Activated CD8-positive, alpha-beta memory T cell treated with anti-CD3 and anti-CD28 coated beads for 24 hours (primary cell): ENCODE measurements at places on chromosomes 7 and 10.

- no peak for DNase-seq
These were observed 791.7 kb downstream of the REEP3 start for GRCh38 chr10:64312876-64313275.

DNA sequence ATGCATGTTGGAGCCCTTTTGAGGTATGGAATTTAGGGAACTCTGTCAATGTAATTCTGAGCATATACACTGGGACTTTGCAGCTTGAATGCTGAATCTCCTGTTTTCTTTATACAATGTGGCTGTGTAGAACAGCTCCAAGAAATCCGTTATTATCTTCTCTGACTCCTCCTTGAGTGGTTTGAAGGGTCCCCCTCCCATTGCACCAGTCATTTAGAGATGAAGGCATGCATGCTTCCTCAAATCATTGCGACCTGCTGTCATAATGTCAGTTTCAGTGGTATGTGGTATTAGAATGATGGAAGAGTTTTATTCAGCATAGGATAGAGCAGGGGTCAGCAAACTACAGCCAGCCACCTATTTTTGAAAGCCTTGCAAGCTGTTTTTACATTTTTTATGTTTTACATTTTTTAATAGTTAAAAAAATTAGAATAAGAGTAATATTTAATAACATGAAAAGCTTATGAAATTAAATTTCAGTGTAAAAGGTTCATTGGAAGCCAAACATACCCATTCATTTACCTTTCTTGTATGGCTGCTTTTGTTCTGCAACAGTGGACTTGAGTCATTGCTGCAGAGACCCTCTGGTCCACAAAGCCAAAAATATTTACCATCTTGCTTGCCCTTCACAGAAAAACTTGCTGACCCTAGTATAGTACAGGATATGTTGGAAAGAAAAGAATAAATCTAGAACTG, 8.1 kb downstream of the STK17A start:
- no peak for DNase-seq

DNA sequence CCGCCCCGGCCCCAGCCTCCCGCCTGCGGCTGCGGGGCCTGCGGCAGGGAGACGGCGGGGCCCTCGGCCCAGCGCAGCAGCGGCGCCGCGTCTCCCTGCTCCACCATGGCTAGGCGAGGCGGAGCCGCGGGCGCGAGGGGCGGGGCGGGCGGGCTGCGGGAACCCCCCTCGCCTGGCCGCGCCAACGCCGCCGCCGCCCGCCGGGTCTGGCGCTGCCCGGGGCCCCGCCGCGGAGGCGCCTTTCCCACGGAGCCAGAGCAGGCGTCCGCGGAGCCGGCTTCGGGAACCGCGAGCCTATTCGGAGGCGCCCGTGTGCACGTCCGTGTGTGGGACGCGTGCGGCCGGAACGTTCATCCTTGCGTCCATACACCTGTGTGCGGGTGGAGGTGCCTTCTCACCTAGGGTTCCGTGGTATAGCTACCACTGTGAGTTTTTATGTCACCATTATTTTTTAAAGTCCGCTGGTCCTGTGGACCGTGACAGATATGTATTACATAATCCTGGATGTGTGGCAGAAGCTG, at the start of gene DENND11:
TSS of gene DENND11 (minus strand) at position 120 of the 521 bp plus-strand sequence. CDS start at position 107, 13 bp downstream.
- peak; percentile 79 for DNase-seq

DNA sequence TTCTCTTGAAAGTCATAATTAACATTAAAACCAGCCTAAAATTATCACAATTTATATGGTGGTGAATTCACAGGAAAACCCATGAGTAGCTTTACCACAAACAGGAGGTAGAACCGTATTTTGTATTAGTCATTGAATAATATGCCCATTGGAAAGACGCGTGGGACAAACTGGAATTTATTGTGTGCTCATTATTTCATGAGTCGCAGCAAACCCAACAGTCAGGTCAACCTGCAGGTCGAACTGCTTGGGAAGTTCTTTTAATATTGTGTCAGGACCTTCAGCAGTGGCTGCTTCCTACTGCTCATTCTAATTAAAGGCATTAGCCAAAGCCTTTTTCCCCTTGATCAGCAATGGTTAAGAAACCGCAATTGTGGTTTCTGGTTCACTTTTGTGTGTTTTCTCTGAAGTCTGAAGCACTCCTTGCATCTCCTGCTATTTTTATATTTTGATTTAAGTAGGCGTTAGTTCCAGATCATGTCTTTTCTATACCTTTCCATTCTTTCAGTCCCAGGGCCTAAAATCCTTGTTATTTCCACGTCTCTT, 100.1 kb downstream of the RAB11FIP2 start:
- DNase-seq: no peak

GRCh38 chr10:52811776-52812175, 39.2 kb upstream of the MBL2 start:
- DNase-seq: no peak

DNA sequence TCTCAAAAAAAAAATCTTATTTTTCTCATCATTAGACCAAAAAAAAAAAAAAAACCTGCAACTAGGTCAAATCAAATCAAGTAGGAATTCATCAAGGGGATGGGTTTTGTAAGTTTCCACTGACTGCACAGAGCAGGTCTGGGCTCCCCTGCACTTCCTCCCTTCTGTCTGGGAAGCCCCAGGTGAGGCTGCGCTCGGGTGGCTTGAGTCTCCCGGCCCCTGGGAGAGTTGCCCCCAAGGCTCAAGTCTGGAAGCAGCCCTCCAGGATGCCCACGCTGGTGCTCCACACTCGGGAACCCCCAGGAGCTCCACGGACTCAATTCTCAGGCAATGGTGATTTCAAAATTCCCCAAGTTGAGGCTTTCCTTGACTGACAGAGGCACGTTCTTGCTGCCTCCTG, 41.7 kb upstream of the RBM33 start:
- no peak for DNase-seq

GRCh38 chr7:48875045-48875916, 49.1 kb upstream of the CDC14C start:
- no peak for DNase-seq

DNA sequence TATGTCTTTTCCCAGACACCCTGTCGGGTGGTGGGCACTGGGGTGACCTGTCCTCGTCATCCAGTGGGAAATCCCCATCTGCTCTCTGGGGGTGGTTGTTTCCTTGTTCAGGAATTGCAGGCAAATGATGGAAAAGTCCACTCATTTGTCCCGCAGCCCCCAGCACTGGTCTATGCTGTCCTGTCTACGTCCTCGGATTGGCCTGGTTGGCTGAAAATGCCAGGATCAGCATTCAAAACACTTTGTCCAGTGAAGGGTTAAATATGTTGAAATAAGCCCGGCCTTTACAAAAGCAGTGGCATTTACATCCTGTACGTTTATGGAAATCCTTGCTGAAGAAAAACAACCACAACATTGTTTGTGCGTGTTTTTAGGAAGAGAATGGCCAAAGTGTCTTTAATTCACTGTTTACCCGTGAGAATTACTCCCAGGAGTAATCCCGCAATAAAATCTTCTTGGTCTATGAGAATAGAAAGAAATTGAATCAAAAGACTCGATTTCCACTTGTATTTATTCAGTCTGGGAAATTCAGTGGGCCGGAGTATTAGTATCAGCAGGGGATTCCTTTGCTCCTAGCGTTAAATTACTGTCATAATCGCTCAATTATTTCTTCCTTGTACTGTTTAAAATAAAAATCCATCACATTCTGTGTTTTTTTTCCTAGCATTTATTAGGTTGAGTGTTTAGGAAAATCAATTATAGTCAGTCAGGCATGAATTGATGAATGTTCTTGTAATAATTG, 116.8 kb upstream of the SH2B2 start:
- DNase-seq: no peak

DNA sequence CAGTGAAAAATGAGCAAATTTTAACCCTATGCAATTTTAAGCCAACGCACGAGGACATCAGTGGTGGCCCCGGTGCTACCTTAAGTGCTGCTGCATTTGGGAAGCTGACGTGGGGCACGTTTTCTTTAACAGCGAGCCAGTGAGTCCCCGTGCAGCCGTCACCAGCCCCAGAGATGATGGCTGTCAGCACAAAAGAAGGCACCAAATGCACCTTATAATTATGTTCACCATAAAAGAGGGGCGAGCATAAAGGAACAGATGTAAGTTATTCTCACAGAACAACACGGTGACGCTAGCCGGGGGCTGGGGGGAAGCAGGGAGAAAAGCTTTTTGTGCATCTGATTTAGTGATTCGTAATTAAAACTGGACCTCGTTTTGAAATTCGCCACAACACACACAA, 260.1 kb downstream of the DNAJB6 start:
- no peak for DNase-seq

DNA sequence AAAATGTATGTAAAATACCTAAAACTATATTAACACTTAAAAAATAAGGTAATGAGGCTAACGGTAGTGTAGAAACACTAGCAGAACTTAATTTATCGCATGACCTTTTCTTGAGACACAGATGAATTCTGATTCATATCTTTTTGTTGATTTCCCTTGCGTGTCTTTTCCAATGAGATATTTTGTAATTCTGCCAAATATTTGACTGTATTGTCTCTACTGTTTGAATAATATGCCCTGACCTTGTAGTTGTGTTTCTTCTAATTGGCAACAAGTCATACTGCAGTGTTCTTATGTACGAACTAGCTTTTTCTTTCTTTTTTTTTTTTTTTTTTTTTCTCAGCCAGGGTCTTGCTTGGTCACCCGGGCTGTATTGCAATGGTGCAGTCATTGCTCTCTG, 9.2 kb upstream of the ABCB1 start:
- no peak for DNase-seq

DNA sequence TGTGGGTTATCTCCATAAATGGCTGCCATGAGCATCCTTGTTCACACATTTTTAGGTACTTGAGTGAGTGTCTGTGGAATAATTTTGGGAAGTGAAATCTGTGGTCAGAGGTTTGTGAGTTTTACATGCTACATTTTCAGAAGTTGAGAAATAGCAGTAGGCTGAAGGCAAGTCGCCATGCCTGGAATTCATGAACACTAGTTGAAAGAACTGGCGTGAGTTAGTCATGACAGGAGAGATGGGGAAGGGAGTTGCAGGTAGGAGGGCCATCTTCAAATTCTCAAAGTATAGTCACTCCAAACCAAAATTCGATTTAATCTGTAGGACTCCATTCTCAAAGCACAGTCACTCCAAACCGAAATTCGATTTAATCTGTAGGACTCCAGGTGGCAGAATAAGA, 89.6 kb downstream of the EGFR start:
- DNase-seq: no peak

DNA sequence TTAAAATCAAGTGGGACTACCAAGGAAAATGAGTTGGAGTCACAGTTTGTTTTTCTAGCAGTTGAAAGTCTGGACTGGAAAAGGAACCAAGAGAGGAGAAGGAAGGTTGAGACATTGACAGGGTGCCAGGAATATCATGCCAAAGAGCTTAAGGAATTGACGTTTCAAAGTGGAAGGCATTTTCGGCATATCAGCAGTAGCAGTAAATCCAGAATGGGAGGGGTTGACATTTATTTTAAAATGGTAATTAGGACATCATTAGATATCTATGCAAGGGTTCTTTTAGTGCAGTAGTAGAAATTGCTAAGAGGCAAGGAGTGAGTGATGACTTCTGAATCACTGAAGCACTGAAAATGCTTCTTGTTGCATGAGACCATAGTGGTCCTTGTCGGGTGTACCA, 335.9 kb upstream of the PLXDC2 start:
- no peak for DNase-seq

GRCh38 chr7:4831723-4832495, 29.9 kb downstream of the PAPOLB start:
- no peak for DNase-seq

GRCh38 chr10:124168581-124168980, 75.2 kb upstream of the CHST15 start:
- DNase-seq: no peak

- no peak for DNase-seq
These were observed 51.1 kb downstream of the DPYSL4 start for GRCh38 chr10:132237871-132238270.

GRCh38 chr10:117955176-117955575, 91.6 kb downstream of the RAB11FIP2 start:
- DNase-seq: no peak

DNA sequence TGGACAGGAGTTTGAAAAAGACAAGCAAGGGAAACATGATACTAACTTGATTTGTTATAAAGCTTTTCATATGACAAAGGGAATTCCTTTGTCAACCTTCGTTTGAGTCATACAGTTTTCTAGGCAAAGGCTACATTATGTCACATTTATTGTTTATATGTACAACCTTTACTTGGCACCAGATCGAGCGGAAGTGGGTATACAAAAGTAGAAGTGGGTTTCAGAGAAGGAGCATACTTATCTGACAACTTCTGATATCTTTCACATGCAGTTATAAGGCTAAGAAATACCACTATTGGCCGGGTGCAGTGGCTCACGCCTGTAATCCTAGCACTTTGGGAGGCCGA, 11.0 kb downstream of the STMP1 start:
- DNase-seq: no peak

DNA sequence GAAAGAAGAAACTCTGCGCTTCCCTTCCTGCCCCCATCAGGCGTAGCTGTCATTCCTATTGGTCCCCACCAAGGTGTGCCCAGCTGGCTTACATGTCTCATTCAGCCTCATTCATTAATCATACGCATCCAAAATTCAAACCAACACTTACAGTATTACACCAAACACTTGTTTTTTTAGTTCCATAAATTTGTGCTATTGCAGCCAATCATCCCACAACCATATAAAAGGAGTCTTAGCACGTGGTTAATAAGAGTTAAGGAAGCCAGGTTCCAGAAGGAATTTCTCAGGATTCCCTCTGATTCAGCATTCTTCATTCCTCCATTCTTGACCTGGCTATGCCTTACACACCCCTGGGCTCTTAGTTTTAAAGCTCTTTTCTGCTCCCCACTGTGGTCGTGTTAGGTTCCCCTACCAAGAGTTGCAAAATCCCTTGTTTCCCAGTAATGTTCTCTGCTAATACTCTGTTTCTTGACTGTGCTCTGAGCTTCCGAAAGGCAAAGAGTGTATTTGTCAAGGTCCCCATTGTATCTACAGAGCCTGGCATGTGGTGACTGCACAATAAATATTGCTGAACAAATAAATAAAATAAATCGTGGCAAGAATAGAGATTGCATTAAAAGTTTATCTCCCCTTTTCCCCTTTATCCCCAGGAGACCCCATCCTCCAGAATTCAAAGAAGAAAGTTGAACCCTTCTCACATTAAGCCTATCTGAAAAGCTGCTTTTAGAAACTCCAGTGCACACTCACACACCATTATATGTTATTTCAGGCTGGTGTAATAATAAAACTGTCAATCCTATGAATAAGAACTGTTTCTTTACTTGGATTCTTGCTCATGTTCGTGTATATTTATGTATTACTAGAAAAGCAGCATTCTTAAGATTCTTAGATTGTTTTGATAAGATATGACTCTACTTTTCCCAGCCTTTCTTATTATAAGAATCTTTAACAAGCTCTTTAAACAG, 514.4 kb downstream of the INHBA start:
- DNase-seq: no peak

GRCh38 chr10:102549549-102549948, 45.8 kb downstream of the SUFU start:
- no peak for DNase-seq

- no peak for DNase-seq
These were observed 157.0 kb downstream of the PTPN20 start for GRCh38 chr10:47067949-47068940.

DNA sequence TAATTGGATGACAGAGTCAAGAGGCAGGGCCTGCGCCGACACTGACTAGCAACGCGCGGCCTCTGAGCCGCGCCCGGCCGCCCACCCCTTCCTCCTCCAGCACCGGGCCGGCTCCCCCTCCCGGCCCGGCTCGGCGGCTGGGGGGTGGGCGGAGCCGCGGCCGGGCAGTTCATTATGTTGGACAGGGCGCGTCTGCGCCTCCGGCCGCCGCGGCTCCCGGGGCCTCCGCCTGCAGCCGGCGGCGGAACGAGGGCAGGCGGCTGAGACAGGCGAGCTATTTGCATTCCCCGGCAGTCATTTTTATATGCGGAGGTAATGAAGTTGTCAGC, 106.7 kb downstream of the SNX10 start:
- DNase-seq: peak; percentile 72

GRCh38 chr10:11899067-11899876, 76.1 kb downstream of the PROSER2 start:
- no peak for DNase-seq
